Large intestine (tissue), 12 donors: ENCODE measurements at places on chromosomes 7 and 10.

DNA sequence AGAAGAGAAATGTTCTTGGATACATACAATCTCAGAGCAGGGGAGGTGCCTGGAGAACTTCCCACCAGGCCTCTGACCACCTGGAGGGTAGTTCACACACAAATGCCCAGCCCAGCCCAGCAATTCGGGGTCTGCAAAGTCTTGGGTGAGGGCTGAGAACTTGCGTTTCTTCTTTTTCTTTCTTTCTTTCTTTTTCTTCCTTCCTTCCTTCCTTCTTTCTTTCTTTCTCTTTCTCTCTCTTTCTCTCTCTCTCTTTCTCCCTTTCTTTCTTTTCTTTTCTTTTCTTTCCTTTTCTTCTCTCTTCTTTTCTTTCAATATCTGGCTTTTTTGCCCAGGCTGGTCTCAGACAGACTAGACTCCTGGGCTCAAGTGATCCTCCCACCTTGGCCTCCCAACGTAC lies 22.4 kb downstream of the NPC1L1 start:
- DNase-seq = no peak

DNA sequence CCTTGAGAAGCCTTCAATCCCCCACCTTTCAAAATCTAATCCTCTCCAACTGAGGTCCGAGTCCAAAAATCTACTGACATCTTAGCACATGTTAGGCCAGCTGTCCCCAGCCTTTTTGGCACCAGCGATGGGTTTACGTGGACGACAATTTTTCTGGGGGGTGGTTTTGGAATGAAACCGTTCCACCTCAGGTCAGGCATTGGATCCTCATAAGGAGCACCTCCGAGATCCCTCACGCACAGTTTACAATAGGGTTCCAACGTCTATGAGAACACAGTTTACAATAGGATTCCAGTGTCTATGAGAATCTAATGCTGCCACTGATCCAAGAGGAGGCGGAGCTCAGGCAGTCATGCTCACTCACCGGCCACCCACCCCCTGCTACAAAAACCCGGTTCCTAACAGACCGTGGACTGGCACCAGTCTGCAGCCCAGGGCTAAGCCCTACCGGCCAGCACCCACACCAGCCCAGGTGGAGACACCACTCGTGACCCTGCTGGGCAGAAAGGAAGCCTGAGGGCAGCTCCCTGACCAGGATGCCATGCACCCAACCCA lies 107.6 kb downstream of the DIP2C start:
- no peak for DNase-seq

DNA sequence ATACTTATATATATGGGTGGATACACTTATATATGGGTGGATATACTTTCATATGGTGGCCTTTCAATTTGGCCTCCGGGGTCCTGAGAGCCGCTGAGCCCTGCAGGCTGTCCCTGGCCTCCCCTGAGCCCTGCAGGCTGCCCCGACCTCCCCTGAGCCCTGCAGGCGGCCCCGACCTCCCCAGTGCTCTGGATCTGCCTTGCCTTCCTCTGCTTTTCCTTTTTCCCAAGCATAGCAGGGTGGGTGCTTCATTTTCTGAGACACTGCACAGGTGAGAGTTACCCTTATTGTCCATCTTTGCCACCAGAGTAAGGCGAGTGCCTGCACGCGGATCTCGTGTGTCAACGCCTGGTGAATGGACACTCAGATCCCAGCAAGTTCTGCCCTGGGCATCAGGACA lies 106.6 kb downstream of the VIPR2 start:
- DNase-seq = no peak

- no peak for DNase-seq
Observed at GRCh38 chr7:96789914-96790313, 80.3 kb upstream of the SEM1 start.

- no peak for DNase-seq
Observed at GRCh38 chr7:7695111-7695817, 23.1 kb downstream of the RPA3 start.

DNA sequence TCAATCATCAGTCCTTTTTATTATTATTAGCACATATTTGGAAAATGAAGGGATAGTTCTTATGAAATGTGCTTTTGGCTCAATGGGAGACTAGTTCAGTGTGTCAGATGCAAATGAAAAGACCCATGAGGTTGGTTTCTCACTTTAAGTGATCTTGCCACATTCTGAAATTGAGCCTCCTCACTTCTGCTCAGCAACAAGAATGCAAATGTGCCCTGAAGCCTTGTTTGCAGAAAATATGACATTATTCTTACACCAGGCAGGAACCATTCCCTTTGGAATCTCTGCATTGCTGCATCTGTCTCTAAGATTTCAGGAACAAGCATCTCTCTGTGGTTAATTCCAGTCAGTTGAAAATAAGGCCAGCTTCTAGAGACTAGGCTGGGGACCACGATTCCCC lies 186.1 kb upstream of the PLPP4 start:
- no peak for DNase-seq

- DNase-seq = no peak
Observed at GRCh38 chr7:75630549-75630948, 108.2 kb downstream of the HIP1 start.

DNA sequence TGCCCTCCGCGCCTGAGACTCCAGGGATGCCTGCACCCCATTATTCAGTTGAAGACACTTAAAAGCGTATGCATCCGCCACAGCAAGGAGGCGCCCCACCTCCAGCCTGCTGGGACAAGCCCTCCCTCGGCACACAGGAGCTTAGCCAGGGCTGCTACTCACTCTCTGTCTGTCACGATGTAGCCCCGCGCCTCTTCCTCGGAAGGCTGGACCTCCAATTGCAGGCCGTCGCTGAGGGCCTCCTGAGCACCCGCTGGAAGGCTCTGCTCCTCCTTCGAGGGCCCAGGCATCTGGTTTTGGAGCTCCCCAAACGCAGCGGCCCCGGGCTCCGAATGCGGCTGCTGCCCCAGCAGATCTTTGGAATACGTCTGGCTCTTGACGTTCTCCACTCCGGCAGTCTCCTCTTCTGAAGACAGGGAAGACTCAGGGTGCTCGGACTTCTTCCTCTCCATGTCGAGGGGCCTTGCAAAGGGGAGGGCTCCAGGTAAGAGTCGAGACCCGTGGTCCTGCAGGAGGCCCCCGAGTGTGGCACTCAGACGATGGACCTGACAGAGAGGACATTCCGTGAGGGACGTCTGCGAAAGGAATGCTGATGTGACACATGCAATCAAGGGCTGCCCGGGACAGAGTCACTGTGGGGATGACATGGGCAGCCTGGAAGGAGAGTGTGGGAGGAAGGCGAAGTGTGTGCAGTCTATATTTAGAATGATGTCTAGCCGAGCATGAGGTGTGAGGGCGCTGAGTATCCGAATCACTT lies 453.9 kb downstream of the PTPRN2 start:
- no peak for DNase-seq

DNA sequence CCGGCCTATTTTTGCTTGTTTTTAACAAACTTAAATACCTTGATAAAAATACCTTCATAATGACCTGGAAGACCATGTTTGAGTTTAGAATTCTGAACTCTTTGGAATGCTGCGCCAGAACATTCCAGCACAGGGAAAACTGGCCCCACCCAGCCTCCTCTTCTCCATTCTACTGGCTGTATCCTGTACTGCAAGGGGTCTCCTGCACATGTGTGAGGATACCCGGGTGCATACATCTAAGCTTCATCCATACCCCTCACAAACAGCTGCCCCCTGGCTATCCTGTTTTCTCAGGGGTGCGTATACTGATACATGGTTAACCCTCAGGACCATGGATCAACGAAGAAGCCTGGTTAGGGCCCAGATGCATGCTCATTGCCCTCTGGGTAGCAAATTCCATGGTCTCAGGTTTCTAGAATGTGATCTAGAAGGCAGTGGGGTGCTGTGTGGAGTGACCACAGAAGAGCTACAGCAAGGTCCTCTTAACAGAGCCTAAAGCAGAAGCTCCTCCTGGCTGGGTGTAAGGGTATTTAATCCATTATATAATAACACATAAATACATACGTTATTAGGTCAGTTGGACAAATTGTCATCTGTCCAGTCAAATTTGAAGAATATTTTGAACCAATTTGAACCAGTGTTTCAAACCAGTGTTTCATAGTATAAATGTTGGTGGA lies 26.1 kb downstream of the HACD1 start:
- no peak for DNase-seq

DNA sequence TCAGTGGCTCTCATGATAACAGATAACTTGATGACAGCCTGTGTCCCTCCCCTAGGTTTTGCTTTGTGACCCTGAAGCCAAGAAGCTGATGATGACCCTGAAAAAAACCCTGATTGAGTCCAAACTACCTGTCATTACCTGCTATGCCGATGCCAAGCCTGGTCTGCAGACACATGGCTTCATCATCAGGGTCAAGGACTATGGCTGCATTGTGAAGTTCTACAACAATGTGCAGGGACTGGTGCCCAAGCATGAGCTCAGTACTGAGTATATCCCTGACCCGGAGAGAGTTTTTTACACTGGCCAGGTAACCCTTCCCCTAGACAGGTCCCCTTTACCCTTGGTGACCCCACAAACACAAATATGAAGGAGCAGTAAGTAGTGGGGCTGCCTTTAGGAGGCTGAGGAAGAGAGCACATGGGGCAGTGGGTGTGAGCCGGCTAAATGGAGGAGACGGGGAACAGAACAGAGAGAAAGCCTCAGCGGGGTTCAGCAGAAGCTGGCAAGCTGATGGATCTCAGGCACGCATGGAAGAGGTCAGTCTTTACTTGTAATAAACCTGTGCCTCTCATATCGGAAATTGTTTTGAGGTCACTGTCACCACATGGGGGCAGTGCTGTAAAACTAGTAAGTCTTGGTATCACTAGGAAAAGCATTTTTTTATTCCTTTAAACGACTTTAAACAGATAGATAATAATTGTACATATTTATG lies 20.2 kb downstream of the PDCD11 start:
- peak; percentile 48 for DNase-seq

DNA sequence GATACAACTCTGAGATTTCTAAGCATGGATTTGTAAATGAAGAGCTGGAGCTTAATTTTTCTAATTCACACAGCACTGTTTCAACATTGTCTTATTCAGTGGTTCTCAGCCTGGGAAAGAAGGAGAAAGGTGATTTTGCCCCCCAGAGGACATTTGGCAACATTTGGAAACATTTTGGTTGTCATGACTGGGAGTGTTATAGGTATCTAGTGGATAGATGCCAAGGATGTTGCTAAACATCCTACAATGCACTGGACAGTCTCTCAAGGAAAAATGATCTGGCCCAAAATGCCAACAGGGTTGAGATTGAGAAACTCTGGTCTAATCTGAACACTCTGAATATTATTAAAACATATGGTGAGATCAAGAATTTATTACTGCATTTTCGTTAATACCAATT lies 3.8 kb upstream of the CAV2 start:
- no peak for DNase-seq

GRCh38 chr7:91265693-91266066 lies 1.4 kb downstream of the FZD1 start:
- DNase-seq = peak; percentile 63

DNA sequence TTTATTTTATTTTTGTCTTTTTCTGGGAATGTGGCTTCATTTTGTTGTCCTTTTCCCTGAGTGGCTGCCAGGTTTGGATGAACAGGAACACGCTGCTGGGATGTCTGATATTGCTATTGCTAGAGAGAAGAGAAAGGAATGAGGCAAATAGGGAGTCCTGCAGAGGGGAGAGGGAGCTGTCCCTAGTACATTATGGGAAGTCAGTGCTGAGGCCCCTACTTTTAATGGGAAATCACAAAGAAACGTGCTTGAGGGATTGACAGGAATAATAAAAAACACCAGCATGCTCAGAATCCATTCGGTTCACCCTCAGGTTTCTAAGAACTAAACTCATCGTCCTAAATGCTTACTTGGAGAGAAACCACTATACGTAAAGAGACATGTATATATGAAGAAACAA lies 306.6 kb downstream of the PLXNA4 start:
- DNase-seq = no peak

DNA sequence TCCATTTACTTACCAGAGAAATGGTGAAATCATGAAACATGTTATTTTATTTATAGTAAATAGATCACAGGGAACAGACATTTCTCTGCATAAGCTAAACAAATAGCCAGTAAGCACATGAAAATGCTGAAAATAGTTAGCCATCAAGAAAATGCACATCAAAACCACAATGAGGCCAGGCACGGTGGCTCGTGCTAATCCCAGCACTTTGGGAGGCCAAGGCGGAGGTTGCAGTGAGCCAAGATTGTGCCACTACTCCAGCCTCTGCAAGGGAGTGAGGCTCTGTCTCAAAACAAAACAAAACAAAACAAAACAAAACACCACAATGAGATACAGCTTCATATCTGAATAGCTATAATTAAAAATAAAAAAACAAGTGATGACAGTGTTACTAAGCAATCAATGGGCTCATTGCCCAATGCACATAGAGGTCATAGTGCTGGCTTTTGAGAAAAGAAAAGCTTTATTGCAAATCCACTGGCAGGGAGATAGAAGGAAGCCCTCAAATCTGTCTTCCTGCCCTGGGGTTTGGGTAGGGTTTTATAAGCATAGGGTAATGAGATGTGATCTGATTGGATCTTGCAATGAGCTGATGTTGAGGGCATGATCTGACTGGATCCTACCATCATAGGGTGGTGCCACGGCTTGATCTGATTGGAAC lies 16.2 kb downstream of the CSTF2T start:
- no peak for DNase-seq

- no peak for DNase-seq
Observed at GRCh38 chr7:116101704-116102103, 71.1 kb upstream of the TFEC start.

- peak; percentile 29 for DNase-seq
Observed at GRCh38 chr10:127174866-127175265, 21.5 kb downstream of the INSYN2A start.

- no peak for DNase-seq
Observed at GRCh38 chr10:89404104-89405047, 10.0 kb upstream of the IFIT5 start.

DNA sequence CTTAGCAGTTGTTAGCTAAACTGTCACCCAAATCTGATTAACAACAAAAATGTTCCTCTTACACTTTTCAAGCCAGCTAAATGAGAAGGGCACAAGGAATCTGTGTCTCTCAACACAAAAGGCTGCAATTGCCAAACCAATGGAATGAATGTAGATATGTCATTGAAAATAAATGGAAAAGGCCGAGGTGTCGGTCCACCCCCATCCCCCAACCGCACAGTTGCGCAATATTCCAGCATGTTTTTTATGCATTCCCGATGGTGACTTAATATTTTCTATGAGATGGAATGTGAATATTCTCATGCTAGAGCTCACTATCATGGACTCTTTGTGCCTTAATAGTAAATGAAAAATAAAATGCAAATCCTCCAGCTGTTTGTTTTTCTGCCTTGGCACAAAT lies 181.6 kb upstream of the LRGUK start:
- no peak for DNase-seq

- peak; percentile 12 for DNase-seq
Observed at GRCh38 chr7:46775776-46776175, 806.1 kb downstream of the TNS3 start.

- DNase-seq = peak; percentile 12
Observed at GRCh38 chr7:6026011-6026819, 5.0 kb upstream of the ANKRD61 start.

GRCh38 chr7:67758551-67758950 lies 761.9 kb downstream of the TYW1 start:
- no peak for DNase-seq

GRCh38 chr7:106052681-106053080 lies 59.4 kb downstream of the SYPL1 start:
- DNase-seq = no peak

GRCh38 chr10:99676895-99677294 lies 17.6 kb downstream of the ENTPD7 start:
- DNase-seq = no peak

GRCh38 chr10:9149134-9149533 lies 1094.6 kb downstream of the GATA3 start:
- DNase-seq = no peak
